ENCODE measurements at places on chromosomes 3 and 15.

DNA sequence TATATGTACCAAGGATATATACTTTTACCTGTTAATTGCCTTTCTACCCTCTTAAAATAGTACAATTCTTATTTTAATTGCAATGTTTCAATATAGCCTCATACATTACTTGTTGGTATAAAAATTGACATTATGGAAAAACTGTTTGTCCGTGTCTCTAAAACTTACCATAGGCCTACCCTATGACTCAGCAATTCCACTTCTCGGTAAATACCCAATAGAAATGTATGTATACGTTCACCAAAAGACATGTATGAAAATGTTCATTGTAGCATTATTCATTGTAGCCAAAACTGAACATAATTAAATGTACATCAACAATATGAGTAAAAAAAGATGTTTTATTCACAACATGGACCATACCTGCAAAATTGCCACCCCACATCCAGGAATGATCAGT, 679.2 kb upstream of the UBE2E2 start:
- no peak for DNase-seq

GRCh38 chr15:85010071-85010385, 28.4 kb downstream of the PDE8A start:
- no peak for DNase-seq

DNA sequence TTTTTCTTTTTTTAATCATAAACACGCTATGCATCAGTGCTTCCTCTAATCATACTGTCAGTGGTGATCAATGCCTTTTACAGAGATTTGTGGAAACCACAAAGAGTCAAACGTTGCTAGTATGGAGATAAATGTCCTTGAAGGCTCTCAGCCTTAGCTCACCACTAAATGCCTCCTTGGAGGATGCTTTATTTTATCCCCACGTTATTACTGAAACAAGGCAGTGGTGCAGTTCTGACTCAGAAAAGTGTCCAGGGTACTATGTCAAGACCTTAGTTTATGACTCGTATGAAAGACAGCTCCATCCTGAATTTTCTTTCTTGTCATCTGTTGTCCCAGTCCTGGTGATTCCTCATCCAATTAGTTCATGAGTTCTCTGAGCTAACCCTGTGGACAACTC, 1146.7 kb downstream of the IGSF11 start:
- peak; percentile 39 for DNase-seq

DNA sequence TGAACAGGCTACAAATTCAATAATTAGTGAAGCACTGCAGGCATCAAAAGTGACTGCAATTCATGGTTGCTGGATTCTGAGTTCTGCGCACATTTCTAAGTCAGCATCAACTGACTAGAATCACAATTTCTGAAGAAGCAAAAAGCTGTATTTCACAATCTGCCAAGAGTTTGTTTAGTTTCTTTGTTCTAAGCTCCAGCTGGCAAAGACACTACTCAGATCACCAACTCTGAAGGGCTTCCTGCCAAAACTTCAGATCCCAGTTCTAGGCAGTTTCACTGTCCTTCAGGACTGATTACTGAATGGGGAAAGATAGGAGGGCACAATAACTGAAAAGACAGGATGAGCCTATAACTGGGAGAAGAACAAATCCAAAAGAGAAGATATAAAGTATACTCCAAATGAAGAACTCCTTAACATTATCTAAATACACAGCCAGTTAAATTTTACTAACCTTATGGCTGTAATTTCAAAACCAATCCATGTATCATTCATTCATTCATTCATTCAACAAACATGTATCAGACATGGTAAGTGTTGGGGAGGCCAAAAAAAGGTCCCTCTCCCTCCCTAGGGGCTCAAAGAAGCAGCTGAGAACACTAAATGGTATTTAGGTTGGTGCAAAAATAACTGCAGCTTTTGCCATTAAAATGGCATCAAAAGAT, 17.1 kb downstream of the TJP1 start:
- DNase-seq = no peak

DNA sequence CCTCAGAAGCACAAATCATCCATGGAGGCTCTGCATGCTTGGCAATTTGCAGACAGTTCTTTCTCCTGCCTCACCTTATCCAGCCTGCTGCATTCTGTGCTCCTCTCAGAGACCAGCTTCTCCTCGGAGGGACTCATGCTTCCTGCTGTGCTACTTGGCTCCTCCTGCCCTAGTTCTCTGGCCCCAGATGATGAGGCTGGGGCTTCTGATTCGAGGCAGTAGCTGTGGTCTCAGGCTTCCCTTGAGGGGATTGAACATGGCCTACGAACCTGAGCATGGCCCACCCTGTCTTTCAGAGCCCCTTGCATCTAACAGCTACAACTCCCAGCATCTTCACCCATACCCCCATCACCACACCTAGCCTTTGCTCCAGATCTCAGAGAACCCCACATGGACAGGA, 6.7 kb downstream of the VIPR1 start:
- no peak for DNase-seq

GRCh38 chr3:159783780-159784742, 204.6 kb upstream of the IL12A start:
- DNase-seq = no peak

- no peak for DNase-seq
Measured at GRCh38 chr15:73515527-73515926, 72.6 kb downstream of the REC114 start.

DNA sequence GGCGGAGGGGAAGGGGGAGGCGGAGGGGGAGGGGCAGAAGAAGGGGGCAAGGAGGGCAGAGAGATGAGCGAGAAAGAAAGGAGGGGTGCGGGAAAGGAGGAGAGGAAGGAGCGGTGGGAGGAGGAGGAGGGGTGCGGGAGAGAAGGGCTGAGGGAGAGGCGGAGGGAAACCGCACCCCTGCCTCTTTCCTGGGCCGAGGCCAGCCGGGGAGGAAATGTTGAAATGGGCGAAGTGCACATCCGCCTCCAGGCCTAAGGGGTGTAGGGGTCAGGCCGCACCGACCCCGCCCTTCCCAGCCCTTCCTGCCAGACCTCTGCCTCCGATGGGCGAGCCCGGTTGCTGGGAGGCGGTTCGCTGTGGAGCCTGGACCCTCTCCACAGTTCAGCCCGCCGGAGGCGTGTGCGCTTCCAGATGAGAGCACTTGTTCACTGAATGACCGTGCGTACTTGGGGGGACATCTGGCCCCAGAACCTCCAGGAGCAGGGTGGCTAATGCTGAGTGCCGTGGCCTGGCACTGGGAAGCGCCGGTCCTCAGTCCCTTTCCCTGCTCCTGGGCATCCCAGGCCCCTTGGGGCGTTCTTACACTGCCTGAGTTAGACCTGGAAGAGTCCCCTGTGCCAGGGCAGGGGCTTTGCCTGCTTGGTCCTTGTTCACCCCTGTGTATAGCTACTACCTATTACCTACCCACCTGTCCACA, 110.3 kb upstream of the KLF13 start:
- DNase-seq = no peak

DNA sequence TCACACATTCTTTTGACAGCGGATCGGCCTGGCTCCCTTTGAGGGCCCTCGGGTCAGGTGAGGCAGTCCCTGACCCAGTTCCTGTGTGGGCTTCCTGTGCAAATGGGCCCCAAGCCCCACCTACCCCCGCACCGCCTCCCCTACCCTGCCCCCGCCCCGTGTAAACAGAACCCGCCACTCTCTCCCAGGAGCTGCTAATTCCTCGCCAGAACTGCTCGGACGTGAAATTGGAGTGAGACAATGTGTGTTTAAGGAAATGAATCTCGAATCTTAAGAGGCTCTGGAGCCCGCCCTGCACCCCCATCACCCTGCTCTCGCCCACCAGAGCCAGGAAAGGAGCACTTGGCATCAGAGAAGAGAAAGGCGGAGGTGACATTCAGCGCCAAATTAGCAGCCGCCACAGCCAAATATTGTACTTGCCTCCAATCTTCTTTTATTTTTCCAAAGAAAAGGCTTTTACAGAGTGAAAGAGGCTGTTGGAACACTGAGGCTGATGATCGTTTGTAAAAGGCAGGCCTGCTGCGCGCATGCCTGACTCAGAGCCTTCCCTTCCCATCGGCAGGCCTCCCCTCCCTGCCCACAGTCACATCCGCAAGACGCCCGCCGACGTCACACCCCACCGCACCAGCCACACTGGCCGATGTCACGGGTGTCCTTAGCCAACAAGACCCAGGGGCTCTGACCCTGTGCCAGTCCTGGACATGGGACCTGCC, 53.1 kb downstream of the CACNA2D2 start:
- DNase-seq = no peak

GRCh38 chr3:29324180-29324651, 43.3 kb downstream of the RBMS3 start:
- DNase-seq = peak; percentile 85

GRCh38 chr3:4077950-4078349, 225.2 kb upstream of the SETMAR start:
- DNase-seq = no peak

DNA sequence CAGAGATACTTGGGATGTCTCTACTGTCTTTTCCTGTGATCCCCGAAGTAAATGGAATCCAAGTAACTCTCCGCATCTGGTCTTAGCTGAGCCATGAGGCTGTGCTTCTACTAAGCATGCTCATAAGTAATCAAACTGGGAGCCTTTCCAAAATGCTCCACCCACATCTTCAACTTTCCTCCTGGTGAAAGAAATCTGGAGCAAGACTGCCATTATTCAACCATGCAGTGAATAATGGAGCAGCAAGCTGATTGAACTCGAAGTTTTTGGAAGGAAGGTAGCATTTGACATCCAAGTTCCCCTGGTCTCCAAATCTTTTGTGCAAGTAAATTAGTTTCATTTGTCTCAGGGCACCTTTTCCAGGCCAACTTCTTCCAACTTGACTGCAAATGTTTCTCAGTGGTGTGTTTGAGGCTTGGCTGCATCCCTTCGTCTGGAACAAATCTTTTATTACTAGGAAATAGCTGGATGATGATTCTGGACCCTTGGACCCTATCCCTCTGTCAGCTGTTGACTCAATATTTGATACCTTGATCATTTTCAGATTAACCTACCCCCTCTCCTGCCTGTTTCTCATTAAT, 19.4 kb downstream of the GXYLT2 start:
- DNase-seq = no peak

DNA sequence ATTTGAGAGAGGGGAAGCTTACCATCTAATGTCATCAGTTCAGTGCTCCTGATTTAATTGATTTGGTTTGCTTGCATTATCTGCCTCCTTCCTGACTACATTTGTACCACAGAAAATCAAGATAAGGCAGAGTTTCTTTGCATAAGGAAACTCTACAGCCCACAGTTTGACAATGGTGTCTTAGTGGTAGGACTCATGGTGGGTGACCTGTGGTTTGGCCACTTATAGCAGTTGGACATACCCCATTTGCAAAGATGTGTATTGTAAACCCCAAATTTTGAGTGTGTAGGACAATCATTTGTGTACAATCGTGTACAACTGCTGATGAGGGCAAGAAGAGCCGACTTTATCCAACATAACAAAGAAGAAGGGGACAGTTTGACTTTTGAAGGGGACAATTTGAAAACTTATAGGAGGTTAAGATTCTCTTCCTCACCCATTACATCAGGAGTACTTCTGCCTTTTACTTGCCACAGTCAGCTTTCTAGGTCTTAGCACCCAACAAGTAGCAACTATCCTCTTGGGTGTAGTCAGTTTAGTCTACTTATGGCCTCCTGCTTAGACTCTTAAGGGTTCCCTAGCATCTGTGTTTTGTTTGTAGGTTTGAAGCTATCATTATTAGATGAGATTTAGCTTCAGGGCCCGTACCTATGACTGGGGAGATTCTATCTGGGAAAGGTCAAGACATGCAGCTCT, 6.2 kb downstream of the TGFBR2 start:
- DNase-seq = no peak

DNA sequence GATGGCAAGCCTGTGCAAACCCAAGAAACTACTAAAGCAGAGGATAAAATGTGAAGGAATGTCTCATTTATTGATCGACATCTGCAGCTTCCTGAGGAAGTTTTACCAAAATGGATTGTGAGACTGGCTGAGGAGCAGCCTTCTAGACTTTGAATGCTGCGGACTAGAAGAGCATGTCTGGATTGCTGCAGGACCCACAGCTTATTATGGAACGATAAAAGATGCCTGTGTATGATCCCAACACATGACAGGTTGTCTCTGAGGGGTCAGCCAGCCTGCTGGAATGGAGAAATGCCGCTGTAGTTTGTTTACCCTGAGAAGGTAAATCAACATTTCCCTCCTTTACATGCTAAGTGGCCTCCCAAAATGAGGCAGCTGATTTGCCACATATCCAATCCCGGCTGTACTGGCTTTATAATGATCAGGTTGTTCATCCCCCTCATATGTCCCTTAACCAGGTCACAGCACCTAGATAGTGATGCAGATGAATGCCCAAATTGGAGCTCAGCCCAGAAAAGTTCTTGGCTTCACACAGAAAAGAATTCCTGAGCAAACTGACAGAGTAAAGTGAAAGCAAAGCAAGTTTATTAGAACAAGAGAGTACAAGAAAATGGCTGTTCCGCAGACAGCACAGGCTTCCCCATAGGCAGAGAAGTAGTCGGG, 63.9 kb downstream of the IL12A start:
- peak; percentile 17 for DNase-seq

DNA sequence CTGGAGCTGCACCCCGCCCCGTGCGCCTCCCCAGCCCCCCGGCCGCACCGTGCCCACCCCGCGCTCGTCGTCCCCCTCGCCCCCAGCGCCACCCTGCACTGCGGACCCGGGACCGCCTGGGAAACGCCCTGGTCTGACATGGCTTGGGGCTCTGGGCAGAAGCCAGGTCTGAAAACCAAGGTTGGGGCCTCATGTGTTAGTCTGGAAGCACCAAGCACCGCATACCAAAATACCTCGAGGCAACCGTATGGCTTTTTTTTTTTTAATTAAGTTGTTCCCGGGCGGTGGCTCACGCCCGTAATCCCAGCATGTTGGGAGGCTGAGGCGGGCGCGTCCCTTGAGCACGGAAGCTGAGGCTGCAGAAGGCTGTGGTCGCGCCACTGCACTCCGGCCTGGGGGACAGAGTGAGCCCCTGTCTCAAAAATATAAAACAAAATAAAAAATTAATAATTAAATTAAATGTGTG, 91.5 kb upstream of the CHD2 start:
- DNase-seq = no peak

Measured in RCC 7860 (cell line).